ENCODE measurements at places on chromosomes 12 and 14.
A peak's percentile ranks its signal among the peaks of the same experiment; 100 is the strongest.

DNA sequence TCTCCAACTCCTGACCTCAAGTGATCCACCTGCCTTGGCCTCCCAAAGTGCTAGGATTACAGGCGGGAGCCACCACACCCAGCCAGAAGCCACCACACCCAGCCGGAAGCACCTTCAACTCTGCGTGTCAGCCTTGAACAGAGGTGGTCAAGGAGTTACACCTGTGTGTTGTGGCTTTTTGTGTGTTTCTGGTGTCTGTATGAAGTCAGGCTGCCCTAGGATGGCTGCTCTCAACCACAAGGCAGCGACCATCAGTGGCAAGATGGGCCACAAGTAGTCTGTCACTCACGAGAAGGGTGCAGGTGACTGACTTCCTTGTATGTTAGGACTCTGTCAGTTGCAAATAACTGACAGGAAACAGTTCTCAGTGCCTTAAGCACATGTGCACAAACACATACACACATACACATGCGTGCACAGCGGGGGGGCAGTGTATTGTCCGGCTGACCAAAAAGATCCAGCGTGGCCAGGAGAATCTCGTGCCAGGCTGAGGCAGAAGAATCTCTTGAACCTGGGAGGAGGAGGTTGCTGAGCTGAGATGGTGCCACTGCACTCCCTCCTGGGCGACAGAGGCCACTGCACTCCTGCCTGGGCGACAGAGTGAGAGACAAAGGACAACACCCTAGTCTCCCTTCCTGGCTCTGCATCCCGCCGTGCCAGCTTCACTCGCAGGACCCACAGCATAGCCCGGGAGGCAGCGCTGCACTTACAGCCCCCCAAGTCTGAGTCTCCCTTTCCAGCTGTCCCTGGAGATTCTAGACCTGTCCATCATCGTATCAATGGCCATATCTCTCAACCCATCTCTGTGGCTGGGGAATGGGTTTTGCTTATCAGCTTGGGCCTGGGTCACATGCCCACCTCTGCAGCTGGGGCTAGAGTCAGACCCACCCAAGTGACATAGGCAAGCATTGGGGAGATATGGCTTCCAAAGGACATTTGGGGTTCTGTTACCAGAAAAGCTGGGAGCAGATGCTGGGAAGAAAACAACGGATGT, 13.7 kb downstream of the P2RX4 start:
- no peak for DNase-seq

- DNase-seq = no peak
Observed at GRCh38 chr12:96195845-96196451, 1.8 kb downstream of the ELK3 start.

- no peak for DNase-seq
Observed at GRCh38 chr12:109527489-109528123, 45.7 kb downstream of the MMAB start.

GRCh38 chr12:75816897-75817296, 214.7 kb downstream of the PHLDA1 start:
- DNase-seq = no peak

- DNase-seq = no peak
Observed at GRCh38 chr14:100070310-100070709, 5.1 kb downstream of the EVL start.

DNA sequence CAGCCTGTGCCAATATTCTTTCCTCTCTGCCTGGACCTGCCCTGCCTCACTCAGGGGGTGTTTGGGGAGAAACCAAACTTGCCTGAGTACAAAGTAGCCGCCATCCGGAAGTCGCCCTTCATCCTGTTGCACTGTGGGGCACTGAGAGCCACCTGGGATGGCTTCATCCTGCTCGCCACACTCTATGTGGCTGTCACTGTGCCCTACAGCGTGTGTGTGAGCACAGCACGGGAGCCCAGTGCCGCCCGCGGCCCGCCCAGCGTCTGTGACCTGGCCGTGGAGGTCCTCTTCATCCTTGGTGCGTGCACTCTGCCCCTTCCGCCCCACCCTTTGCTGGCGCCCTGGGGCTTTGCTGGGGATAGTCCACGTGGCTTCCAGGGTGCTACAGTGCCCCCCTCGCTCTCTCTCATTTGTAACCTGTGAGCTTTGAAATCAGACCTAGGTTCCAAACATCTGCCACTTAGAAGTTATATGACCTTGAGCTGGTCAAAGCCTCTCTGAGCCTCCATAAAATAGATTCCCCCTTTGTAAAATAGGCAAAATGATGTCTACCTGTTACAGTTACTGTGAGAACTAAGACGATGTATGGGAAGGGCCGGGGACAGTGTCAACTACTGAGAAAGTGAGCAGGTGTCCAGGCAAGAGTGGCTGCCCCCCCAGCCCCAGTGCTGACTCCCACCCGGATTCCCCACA, 4.5 kb downstream of the KCNH3 start:
- no peak for DNase-seq

- DNase-seq = no peak
Observed at GRCh38 chr14:51719955-51720354, 68.2 kb downstream of the FRMD6 start.

DNA sequence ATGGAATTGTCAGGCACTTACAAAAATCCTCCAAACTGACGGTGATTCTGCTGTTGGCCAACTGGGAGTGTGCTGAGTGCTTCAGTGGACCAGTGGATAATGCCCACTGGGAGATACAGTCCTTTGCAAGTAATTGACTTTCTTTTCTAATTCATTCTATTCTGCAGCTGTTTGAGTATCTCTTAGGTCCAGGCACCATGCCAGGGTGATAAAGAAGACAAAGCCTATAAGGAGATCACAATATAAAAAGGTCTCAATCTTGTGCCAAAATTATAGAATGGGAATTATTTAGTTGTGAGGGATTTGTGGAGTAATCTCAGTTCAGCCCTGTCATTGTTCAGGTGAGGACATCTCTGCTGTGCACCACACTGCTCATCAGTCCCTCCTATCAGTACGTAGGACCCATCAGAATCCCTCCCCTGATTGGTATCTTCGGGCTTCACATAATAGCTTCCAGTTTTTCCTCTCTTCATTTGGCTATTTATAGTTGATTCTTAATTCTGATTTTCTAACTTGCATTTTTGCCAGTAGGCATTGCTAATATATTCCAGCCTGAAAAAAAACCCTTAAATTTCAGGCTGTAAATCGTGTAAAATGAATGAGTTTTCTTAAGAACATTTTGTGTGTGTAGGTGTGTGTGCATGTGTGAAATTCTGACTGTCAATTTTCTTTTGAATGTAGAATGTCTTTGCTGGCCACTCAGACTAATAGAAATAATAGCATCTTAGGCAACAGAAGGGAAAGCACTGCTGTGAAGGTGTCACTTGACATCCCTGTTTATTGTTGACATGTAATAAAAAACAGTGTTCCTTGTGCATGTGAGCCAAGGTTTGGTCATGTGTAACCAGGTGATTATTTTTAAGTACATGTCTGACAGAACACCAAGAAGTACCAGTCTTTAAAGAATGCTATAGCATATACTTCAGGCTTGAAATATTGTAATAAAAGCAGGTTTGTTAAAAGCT, 457.6 kb upstream of the RGS6 start:
- no peak for DNase-seq

DNA sequence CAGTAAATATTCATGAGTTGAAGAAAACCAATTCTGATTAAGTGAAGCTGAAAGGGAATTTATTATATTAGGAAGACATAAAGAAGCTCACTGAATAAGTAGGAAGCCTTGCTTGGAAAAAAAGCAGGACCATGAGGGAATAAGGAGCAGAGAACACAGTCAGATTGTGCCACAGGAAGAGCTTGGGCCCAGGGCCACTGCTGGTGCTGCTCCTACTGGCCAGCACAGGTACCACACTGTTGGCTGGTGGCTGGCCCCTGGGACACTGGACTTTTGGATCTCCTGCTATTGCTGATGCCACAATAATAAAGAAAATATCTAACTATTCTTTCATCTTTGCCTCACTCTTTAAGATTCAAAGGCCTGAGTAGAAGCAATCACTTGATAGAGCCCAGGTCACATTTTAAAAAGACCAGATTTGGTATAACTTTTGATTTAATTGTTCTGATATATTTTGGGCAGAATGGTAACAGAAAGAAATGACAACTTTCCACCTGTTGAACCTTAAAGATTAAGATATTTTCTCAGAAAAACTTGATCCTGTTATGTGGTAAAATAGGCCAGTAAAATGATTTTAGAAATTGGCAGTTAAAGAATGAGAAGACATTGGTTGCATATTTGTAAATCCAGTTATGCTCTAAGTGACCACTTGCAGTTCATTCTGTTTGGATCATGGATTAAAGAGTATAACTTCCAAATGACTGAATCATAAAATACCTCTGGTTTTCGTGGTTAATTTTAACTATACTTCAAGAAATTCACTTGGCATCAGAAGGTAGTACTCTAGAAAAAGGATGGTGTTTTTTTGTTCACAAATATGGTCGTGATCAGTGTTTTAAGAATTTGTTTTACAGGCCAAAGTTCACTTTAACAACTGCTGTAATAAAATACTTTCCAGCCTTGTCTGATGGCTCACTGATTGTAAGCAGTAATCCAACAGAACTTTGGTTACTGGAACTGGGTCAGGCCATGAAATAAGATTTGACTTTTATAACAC, 68.3 kb downstream of the DERA start:
- DNase-seq = no peak

DNA sequence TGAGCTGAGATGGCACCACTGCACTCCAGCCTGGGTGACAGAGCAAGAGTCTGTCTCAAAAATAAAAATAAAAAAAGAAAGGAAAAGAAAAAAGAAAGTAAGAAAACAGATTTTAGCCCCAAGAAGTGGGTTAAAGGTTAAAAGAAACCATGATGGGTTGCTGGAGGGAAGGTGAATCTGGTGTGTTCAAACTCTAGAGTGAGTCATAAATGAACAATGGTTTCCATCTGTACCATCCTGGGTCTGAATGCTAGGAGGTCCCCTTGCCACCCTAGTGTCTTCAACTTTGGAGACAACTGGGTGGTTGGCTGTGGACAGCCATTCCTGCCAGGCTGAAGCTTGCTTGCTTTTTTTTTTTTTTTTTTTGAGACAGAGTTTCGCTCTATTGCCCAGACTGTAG, 1.6 kb upstream of the RPS26 start:
- no peak for DNase-seq

- no peak for DNase-seq
Observed at GRCh38 chr12:124539084-124540041, 28.0 kb downstream of the NCOR2 start.

- DNase-seq = no peak
Observed at GRCh38 chr14:38716926-38717325, 386.1 kb downstream of the SEC23A start.

- DNase-seq = no peak
Observed at GRCh38 chr14:82112210-82112839, 578.7 kb upstream of the SEL1L start.

GRCh38 chr12:19695244-19696098, 256.2 kb downstream of the AEBP2 start:
- no peak for DNase-seq

- no peak for DNase-seq
Observed at GRCh38 chr12:79371226-79371625, 319.5 kb downstream of the PAWR start.

GRCh38 chr12:32595251-32595650, 83.8 kb upstream of the DNM1L start:
- DNase-seq = no peak

DNA sequence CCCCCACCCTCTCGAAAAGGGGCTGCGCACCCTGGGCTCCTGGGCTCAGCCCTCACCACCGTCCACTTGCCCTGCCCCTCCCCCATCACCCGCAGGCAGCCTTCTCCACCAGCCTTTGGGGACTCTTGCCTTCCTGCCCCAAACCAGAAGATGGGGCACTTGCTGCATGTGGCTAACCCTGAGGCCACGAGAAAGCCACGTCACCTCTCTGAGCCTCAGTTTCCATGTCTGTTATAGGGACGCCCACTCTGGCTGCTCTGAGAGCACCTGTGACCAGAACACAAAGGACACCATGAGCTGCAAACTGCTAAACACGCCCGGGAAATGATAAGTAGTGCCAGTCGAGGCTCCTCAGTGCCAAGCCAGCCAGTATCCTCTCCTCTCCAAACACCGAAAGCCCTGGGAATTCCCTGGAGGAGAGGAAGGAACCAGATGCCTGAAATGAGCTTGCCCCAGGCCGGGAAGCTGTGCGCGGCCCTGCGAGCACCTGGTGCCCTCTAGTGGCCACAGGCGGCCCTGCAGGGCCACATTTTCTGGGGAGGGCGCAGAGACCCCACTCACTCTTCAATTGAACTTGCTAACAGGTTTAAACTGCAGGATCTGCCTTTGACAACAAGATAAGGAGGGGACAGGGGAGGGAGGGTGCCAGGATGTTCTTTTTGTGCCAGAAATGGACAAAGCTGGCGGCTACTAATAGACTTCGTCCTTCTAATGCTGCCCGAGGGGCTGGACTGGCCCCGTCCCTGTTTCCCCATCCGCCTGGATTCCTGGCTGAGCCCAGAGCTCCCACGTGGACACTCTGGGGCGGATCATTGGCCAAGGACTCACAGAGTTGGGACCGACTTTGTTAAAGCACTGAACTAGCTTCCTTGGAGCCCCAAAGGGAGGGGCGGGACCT, 10.2 kb upstream of the SERPINA9 start:
- DNase-seq = peak; percentile 72

DNA sequence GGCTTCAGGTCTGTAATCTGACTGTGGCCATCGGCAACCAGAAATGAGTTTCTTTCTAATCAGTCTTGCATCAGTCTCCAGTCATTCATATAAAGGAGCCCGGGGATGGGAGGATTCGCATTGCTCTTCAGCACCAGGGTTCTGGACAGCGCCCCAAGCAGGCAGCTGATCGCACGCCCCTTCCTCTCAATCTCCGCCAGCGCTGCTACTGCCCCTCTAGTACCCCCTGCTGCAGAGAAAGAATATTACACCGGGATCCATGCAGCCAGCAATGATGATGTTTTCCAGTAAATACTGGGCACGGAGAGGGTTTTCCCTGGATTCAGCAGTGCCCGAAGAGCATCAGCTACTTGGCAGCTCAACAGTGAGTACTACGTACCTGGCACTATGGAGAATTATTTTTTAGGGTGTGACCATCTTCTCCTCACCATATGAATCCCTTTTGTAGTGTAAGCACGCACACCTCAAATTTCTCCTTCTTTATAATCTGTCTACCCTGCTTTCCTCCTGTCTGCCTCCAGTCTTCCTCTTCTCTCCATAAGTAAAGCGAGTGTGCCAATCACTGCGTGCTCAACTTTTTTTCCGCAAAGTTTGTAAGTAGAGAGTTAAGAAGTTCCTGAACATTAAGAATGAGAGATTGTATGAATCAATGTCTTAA, at the start of gene TPH2:
Gene TPH2, plus strand, starts transcription at position 118 of the 658 bp plus-strand sequence. Its CDS starts 142 bp downstream, at position 260.
- DNase-seq = peak; percentile 75

DNA sequence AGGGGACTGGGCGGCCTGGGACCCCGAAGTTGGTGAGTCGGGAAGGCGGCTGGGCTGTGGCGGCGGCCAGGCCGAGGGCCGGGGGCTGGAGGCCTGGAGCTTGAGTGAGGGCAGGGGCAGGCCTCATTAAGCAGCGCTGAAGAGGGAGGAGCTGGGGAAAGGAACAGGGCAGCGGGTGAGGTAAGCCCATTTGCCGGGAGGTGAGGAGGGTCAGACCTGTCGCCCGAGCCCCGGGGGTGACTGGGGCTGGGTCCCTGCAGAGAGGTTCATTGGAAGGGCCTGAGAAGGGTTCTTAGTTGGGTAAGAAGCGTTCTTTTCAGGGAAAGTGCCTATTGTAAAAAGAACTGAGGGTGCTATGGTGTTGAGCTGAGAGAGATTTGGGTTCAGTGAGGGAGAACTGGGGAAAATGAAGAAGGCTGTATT, 441 bp downstream of the RAB5B start:
- DNase-seq = peak; percentile 72
